T-helper 17 cell (primary cell): ENCODE measurements at places on chromosomes 3 and 15.

GRCh38 chr3:101988596-101988995 lies 139.3 kb downstream of the NFKBIZ start:
- no peak for DNase-seq

DNA sequence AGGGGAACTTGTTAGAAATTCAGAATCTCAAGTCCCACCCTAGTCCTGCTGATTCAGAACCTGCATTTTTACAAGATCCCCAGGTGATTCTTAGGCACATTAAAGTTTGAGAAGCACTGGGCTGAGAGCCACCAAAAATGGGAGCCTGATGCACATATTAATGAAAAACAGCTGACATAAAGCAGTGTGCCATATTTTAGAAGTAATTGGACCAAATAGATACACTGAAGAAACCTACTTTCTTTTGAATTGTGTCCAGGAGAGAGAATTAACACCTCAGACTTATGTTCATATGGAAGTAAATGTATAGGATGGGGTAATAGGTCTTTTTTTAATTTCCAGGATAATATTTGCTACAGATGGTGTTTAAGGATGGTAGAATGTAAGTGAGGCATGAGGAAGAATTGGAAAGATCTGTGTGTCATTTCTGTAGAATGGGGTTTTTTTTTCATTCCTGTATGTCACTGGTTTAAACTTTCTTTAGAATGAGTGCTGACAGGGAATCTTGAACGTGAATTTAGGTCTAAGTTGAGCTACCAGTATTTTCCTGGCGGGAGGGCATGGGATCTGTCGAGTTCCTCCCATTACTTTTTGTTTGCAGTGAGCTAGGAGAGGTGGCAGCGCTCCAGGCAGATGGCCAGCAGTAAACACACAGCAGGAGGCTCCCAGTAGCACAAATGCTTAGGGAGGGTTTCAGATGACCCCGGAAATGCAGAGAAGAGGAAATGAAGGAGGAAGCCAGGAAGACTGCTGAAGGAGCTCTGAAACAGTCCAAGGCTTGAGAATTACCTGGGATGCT lies 185.6 kb downstream of the PLCL2 start:
- no peak for DNase-seq

GRCh38 chr15:23566651-23567050 lies 1.2 kb downstream of the MKRN3 start:
- DNase-seq, result no peak

DNA sequence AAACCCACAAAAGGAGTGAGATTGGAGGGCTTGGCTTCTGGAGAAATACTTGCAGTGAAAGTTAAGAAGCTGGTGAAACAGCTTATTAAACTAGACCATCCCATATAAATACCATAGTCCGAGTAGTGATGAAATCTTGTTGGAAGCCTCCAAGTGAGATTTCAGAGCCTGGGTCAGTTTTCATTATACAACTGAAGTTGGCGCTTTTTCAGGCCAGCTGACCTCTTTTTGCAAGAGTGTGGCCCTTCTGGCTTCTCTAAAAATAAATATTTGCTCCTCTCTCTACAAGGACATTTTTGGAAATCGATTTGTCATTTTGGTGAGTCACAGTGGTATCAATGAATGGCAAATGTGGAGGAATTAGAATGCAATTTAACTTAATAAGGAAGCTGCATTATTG lies 51.2 kb upstream of the THRB start:
- no peak for DNase-seq

- no peak for DNase-seq
These were observed 1072.7 kb downstream of the OTOL1 start for GRCh38 chr3:162569314-162569713.

- DNase-seq, result no peak
These were observed 78.9 kb upstream of the THRB start for GRCh38 chr3:24573576-24573975.

DNA sequence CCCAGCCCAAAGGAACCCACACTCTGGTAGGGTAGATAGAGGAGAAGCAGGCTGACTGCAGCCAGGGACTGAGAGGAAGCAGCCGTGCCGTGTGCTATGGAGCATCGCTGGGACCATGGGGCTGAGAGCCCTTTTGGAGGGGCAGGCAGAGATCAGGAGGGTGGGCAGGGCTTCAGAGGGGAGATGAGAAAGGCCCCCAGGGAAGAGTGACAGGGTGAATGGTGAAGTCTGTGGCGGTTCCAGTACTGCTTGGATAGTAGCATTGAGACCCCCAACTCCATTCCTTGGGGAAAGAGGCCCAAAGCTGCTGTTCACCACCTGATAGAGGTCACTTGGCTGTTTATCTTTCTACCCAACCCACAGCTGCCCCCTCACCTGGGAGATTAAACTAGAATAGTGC lies 80.0 kb upstream of the MRPS22 start:
- no peak for DNase-seq

DNA sequence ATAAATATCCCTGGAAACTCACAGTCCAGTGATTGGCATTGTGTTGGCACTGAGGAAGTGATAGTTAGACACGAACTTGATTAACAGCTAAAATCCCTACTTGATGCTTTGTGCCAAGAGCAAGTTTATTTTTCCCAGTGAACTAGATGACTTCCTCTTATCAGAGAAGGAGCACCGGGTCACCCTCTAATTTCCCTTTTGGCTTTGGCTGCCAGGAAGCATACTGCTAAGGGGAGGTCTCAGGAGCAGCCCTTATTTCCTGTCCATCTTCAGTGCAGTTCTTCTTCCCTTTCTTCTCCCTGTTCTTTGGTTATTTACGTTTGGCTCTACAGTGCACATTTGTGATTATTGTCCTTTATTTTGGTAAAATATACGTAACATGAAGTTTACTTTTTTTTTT lies 13.0 kb downstream of the FBLN2 start:
- DNase-seq, result no peak

DNA sequence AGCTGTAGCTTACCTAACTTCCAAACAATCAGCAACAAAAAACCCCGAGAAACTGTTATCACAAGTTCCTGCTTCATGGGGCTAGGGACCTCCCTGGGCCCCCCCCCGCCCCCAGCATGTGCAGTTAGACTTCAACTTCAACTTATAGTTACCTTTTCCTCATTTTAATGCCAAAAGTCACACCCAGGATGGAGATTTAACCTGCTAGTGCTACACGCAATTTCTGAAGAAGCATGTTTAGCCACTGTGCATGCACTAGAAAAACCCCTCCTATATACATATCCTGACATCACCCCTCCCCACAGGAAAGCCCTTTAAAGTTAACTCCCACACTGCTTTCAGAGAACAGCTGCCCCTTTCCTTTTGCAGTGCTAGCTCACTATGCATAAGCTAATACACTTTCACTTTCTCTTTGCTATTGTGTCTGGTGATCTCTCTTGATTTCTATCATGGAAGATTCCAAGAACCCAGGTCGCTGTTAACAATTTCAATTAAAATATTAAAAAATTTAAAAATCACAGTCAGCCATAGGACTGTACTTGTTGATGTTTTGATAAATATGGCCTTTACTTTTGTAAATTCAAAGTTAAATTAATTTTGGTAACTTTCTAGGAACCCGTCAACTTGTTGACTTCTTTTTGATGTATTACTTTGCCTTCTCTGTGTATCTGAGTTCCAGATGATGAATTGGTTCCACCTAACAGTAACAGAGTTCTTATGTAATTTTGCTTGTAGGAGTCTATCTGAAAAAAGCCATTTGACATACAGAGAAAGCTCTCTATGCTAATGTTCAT lies 75.2 kb upstream of the ACAD9 start:
- peak; percentile 33 for DNase-seq

DNA sequence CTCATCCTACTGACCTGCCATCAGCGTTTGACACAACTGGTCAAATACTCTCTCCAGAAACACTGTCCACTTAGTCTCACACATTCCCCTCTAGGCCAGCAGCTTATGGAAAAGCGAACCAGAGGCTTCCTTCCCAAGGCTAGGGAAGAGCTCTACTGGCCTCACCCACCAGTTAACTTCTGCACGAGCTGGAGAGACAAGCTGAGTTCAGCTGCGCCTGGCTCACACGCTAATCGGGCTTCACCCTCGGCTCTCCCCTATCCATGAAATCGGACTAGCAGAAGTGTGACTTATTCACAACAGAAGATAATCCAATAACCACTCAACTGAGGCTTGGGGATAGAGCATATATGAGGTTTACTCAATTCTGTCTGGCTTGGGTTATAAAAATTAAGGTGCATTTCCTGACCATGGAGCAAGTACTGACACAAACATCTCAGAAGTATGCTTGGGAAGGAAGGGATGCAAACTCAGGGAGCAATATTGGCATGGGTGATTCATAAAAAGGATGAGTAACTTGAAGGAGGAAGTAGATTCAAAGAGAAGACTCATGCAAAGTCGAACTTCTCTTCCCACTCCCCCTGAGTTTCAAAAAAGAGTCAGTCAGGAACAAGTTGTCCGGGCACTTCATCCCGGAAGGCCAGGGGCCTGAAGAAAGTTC lies 73.1 kb downstream of the XXYLT1 start:
- no peak for DNase-seq

DNA sequence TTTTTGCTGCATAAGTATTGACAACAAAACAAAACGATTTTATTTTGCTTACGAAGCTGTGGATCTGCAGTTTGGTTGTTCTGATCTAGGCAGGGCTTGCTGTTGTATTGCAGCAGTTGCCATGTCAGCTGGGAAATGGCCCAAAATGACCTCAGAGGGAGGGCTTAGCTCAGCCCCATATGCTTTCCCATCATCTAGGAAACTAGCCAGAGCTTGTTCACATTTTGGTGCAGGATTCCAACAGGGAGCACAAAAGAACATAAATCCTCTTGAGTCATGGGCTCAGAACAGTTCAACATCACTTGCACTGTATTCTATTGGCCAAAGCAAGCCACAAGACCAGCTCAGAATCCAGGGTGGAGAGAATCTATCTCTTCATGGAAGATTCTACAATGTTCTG lies 42.2 kb upstream of the ROBO2 start:
- no peak for DNase-seq

- DNase-seq, result no peak
These were observed 26.5 kb upstream of the UTS2B start for GRCh38 chr3:191356631-191357439.

GRCh38 chr15:57272771-57273357 lies 103.4 kb upstream of the CGNL1 start:
- DNase-seq, result no peak

DNA sequence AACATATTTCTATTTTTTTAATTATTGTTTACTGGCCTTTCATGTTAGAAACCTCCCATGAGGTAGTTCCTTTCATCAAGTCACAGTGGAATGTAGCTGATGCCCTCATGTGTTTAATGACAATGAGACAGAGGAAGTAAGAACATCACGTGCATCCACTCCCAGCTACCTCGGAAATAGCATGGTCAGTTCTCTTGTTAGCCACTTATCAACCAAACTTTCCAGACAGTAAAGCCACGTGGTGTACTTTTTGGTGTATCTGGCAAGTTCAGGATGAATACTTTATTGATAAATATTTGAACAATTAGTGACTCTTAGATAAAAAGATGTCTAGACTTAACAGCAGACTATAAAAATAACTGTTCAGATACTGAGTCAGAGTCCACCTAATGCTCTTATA lies 781.7 kb downstream of the MECOM start:
- no peak for DNase-seq

- DNase-seq, result no peak
These were observed 44.0 kb downstream of the CCDC54 start for GRCh38 chr3:107421170-107421792.

DNA sequence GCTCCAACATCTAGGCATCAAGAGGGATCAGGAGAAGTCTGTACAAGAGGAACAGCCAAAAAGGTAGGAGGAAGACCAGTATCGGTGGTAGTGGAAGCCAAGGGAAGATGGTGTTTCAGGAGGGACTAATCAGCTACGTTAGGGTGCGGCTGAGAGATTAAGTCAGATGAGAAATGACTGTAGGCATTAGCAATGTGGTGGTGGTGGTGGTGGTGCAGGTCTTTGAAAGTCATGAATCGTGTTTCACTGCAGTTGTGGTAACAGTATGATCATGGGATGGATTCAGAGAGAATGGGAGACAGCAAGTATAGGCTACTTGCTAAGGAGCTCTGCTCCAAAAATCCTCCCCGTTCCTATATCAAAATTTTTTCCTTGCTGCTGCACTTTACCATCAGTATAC lies 35.5 kb downstream of the ASTE1 start:
- no peak for DNase-seq

DNA sequence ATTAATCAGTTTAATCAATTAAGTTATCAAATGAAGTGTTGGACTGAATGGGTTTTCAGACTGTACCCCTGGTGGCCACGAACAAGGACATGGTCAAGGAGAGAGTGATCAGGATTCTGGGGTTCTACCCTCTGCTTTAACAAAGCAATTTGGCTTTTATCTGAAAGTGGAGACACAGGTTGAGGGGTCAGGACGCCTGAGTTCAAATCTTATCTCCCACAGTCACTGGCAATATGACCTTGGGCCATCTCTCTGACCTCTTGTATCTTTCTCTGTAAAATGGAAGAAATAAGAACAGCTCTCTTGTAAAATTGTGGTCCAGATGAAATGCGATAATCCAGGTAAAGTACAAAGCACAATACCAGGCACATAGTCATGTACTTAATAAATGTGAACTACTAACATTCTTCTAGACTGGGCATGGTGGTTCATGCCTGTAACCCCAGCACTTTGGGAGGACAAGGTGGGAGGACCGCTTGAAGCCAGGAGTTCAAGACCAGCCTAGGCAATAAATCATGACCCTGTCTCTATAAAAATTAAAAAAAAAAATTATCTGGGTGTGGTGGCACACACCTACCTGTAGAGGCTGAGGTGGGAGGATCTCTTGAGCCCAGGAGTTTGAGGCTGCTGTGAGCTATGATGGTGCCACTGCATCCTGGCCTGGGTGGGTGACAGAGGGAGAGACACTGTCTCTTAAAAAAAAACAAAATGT lies 48.6 kb upstream of the ARL8B start:
- DNase-seq, result no peak

DNA sequence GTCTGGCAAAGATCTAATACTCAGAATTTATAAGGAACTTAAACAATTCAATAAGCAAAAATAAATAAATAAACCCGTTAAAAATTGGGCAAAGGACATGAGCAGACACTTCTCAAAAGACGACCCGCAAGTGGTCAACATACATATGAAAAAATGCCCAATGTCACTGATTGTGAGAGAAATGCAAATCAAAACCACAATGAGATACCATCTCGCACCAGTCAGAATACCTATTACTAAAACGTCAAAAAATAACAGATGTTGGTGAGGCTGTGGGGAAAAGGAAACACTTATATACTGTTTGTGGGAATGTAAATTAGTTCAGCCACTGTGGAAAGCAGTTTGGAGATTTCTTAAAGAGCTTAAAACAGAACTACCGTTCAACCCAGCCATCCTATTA lies 188.0 kb upstream of the MRPL3 start:
- no peak for DNase-seq

GRCh38 chr3:160369784-160370183 lies 29.2 kb downstream of the IFT80 start:
- no peak for DNase-seq

- DNase-seq, result no peak
These were observed 14.3 kb upstream of the LIMD1 start for GRCh38 chr3:45580112-45580765.

DNA sequence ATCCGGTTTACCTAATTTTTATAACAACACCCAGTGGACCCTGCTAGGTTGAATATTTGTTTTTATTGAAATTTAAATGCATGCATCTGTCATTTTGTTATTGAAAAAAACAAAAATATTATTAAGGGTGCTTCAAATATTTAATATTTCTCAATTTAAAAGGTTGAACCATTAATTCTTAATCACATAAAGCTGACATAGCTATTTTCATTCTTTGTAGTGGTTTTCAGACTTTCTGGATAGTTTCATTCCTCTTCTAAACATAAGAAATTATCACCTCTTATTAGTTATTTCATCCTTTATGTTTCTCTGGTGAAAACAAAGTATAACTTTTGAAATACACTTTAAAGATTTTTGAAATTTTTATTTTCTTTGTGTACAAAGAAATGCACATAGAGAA lies 369.9 kb upstream of the PLSCR5 start:
- no peak for DNase-seq

GRCh38 chr3:14550651-14551611 lies 10.8 kb upstream of the GRIP2 start:
- DNase-seq, result no peak
